ENCODE measurements at places on chromosomes 7 and 10.

- DNase-seq, result no peak
Observed at GRCh38 chr7:113128031-113128430, 9.7 kb upstream of the SMIM30 start.

- no peak for DNase-seq
Observed at GRCh38 chr10:104057717-104058116, 28.0 kb downstream of the COL17A1 start.

DNA sequence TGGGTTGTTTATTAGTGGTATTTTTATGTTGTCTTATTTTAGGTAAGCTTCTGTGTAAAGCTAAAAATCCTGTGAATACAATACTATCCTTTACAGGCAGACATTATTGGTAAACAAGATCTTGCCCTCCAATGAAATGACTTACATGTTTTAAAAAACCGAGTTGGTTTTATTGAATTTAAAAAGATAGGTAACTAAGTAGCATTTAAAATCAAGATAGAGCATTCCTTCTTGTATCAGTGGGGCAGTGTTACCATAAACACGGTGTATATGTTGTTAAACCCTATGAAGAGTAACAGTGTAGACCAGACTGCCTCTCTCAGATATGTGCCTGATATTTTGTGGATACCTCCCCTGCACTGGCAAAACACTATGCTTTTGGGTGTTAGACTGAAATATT is 81.0 kb downstream of the SNX10 start:
- DNase-seq, result no peak

DNA sequence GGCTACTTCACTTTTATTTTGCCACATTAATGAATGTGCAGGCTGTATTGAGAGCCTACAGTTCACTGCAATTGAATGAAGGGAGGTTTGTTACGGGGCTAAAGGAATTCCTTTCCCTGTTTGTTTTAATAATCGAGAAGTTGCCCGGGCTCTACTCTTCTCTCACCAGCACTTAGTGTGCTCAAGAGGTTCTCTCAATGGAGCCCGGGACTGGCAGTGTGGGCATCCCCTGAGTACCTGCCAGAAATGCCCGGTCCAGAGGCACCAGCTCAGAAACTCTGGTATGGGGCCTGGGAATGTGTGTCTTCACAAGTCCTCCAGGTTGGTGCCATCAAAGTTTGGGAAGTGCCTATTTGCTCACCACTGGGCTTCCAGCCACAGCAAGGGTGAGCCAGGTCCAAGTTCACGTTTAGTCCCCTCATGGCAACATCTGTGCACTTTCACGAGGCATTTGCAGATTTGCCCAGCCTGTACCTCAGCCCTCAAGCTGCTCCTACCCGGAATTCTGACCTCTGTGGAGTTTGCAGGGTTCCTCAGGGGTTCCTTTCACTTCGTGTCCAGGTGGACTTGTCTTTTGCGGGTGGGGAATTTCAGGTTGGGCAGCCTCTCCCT is 622.4 kb downstream of the SDK1 start:
- no peak for DNase-seq

DNA sequence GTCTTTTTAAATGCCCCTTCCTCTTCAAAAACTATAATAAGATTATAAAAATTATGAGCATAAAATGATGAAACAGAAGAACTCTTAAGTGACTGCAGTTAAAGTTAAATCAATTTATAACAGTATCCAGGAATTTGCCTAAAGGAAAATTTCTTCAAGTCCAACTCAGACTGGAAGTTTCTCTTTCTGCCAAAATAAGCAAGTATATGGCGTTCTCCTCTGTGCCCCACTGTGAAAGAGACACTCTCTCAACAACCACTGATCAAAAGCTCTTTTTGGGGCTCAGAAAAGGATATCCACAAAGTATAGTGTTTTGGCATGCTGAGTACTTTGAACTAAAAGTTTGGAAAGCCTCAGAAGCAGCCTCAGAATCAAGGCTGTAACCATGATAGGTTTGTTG is 139.9 kb downstream of the SKIDA1 start:
- DNase-seq, result no peak

GRCh38 chr7:27872356-27873275 is 132.7 kb downstream of the TAX1BP1 start:
- DNase-seq, result no peak

DNA sequence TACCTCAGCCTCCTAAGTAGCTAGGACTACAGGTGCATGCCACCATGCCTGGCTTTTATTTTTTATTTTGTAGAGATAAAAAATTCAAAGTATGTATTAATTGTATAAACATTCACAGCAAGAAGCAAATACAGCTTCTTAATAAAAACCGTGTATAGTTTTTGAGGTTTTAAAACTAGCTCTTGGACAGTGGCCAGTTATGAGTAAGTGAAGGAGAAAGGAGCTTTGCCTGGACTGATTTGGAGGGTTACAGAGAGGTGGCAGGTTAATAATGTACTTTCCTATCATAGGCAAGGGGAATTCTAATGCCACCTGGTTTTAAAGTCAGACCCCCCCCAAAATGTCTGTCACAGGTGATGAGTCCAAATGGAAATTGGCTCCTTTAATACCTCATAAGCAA is 43.4 kb downstream of the ZNRF2 start:
- no peak for DNase-seq

GRCh38 chr7:158098125-158099030 is 489.2 kb downstream of the PTPRN2 start:
- DNase-seq, result no peak

Measured in HS-27A (cell line).